ENCODE measurements at places on chromosomes 2 and 18.

GRCh38 chr2:143237146-143237777 is 108.0 kb downstream of the ARHGAP15 start:
- no peak for DNase-seq
- no peaks in the 10 kb centered on the region for H3K27me3 ChIP-seq
- H3K4me1 ChIP-seq = no peaks in the 10 kb centered on the region
- no peak overlapping the region for H3K27ac ChIP-seq
- no peak overlapping the region for H3K4me3 ChIP-seq

- H3K4me3 ChIP-seq = no peak overlapping the region
- no peak overlapping the region for H3K27ac ChIP-seq
- H3K4me1 ChIP-seq = peaks cover 30% of the 10 kb centered on the region
- no peaks in the 10 kb centered on the region for H3K36me3 ChIP-seq
- no peaks in the 10 kb centered on the region for H3K27me3 ChIP-seq
Observed at GRCh38 chr2:23495661-23496114, 110.7 kb downstream of the KLHL29 start.

GRCh38 chr2:99926986-99927385 is 215.4 kb downstream of the AFF3 start:
- no peak for DNase-seq
- no peaks in the 10 kb centered on the region for H3K4me1 ChIP-seq
- no peaks in the 10 kb centered on the region for H3K36me3 ChIP-seq
- H3K27ac ChIP-seq = no peak overlapping the region

DNA sequence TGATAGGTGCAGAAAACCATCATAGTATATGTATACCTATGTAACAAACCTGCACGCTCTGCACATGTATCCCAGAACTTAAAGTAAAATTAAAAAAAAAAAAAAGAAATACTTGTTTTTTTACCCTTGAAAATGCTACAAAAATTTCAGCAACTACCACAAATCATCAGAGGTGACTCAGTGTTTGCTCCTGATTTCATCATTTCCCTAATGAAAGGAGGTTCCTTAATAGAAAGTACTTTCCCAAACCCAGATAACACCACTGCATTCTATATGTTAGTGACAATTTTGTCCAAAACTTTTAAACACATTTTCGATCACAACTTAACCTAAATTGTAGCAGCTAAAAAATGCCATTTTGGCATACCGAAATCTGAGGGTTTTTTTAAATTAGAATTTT is 163.3 kb downstream of the SLC39A10 start:
- no peaks in the 10 kb centered on the region for H3K36me3 ChIP-seq
- no peak overlapping the region for H3K4me3 ChIP-seq

GRCh38 chr2:32752952-32753351 is 125.1 kb downstream of the TTC27 start:
- no peaks in the 10 kb centered on the region for H3K4me1 ChIP-seq
- peaks cover 3% of the 10 kb centered on the region for H3K36me3 ChIP-seq
- DNase-seq = no peak
- no peak overlapping the region for H3K27ac ChIP-seq

GRCh38 chr2:2164326-2164917 is 166.7 kb downstream of the MYT1L start:
- H3K27me3 ChIP-seq = no peaks in the 10 kb centered on the region
- H3K4me3 ChIP-seq = no peak overlapping the region
- H3K36me3 ChIP-seq = no peaks in the 10 kb centered on the region
- no peaks in the 10 kb centered on the region for H3K4me1 ChIP-seq

GRCh38 chr2:1593371-1594122 is 150.8 kb downstream of the PXDN start:
- no peak overlapping the region for H3K4me3 ChIP-seq
- H3K4me1 ChIP-seq = no peaks in the 10 kb centered on the region
- no peak overlapping the region for H3K27ac ChIP-seq
- H3K36me3 ChIP-seq = no peaks in the 10 kb centered on the region
- DNase-seq = no peak

GRCh38 chr18:76275727-76276313 is 219.2 kb downstream of the ZNF516 start:
- no peak for DNase-seq
- H3K36me3 ChIP-seq = no peaks in the 10 kb centered on the region
- H3K27me3 ChIP-seq = no peaks in the 10 kb centered on the region
- no peak overlapping the region for H3K4me3 ChIP-seq
- no peaks in the 10 kb centered on the region for H3K4me1 ChIP-seq

DNA sequence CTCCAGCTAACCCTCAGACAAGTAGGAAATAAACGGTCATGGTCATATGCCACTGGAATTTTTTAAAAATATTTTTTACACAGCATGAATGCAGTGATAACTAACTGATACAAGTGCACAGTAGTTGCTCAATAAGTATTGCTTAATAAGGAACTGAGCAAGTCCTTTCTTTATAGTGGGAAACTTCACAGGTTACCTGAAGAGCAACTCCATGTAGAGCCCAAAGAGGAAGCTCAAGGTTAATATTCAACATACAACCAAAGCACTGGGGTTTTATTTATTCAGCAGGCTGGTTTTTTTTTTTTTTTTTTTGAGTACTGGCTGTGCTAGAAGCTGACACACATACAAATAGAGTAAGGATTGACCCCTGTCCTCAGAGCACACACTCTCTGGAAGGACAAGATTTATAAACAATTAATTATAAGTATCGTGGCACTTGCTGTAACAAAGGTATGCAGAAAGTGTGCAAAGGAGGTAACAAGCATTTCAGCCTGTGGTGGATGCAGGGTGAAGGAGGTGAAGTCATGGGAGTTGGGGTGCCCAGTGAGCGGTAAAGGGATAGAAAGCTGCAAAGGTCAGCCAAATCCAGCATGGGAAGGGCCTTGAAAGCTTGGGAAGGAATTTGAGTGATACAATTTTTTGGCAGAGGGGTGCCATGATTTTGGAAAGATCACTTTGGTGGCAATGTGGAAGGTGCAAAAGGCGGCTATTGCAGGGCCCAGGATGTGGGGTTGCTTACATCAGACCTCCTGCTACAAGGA is 52.7 kb downstream of the ATOH8 start:
- H3K27me3 ChIP-seq = no peaks in the 10 kb centered on the region
- peaks cover 9% of the 10 kb centered on the region for H3K4me1 ChIP-seq
- no peak overlapping the region for H3K4me3 ChIP-seq
- no peaks in the 10 kb centered on the region for H3K36me3 ChIP-seq
- H3K27ac ChIP-seq = no peak overlapping the region

GRCh38 chr18:36667811-36668210 is 161.0 kb downstream of the TPGS2 start:
- H3K36me3 ChIP-seq = no peaks in the 10 kb centered on the region
- H3K4me3 ChIP-seq = no peak overlapping the region
- no peak for DNase-seq

DNA sequence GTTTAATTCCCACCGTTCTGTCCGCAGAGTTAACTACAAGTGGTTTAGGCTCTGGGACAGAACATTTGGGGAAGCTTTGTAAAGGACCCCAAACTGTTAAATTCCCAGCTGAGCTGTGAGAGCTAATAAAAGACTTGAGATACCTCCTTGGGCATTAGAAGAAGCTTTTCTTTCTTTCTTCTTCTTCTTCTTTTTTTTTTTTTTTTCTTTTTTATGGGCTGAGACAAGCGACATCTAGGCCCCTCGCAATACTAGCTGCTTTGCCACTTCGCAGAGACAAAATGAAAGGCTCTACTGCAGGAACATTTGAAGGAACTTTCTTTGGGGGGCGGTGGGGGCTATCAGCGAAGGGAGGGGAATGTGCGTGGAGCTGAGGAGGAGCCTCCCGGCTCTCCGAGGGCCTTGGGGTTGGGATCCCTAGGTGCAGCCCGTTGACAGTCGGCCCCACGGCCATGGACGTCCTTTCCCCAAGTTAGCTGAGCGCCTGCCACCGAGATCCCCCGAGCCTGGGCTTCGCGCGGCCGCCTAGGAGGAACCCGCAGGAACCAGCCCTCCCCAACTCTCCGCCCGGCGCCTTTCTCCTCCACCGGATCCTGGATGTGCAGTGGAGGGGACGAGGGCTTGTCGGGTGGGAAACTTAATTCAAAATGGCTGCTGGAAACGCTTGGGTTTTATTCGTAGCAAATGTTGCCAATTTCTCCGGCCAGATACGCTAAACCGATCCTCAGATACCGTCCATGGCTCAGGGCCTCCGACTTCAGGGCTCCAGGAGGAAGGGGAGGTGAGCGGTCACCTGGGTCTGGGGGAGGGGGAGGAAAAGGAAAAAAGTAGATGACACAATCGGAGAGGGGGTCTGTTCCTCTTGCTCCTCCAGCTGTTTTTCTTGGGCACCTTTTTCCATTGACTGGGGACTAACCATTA is 4.2 kb downstream of the MEIS1 start:
- no peaks in the 10 kb centered on the region for H3K27me3 ChIP-seq
- H3K36me3 ChIP-seq = no peaks in the 10 kb centered on the region
- no peak overlapping the region for H3K4me3 ChIP-seq
- no peak for DNase-seq
- no peak overlapping the region for H3K27ac ChIP-seq
- H3K4me1 ChIP-seq = no peaks in the 10 kb centered on the region

DNA sequence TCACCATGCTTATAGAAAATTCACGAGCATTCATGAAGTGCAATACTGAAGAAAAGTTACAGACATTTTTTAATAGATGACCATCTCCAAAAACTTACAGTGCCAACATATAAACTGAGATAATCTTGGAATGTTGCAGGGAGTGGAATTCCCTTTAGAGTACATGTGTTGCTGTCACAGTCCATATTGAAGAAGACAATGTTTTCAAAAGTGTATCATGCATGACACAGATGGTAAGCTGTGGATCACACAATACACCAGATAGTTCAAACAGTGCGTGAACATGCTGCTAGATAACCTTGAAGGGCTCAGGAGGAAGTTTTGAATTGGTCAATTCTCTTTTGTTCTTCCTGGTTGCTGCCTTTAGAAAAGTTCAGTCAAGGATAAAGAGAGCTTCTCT is 1644.3 kb upstream of the NXPH2 start:
- no peak overlapping the region for H3K4me3 ChIP-seq
- H3K36me3 ChIP-seq = no peaks in the 10 kb centered on the region
- DNase-seq = no peak
- H3K27ac ChIP-seq = no peak overlapping the region
- no peaks in the 10 kb centered on the region for H3K27me3 ChIP-seq
- no peaks in the 10 kb centered on the region for H3K4me1 ChIP-seq

GRCh38 chr2:26246818-26247217 is 2.1 kb downstream of the HADHB start:
- peaks cover 19% of the 10 kb centered on the region for H3K4me1 ChIP-seq
- no peak overlapping the region for H3K4me3 ChIP-seq
- H3K27me3 ChIP-seq = no peaks in the 10 kb centered on the region
- no peak overlapping the region for H3K27ac ChIP-seq
- peak; percentile 1 for DNase-seq

DNA sequence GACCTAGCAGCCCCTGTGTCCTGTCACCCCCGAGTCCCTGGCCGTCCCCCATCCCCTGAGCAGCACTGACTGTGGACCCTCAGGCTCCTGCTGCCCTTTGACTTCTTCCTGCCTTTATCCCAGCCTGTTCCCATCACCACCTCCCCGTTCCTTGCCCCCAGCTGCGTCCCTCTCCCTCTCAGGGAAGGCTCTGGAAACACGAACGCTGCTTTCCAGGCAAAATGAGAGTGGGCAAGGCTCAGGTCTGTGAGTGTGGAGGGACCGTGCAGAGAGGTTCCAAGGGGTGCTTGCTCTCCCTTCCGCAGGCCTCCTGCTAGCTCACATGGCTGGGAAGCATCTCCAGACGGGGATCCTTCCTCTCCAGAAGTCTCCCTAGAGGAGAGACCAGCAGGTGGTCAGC is 501.8 kb upstream of the SALL3 start:
- no peak for DNase-seq
- H3K36me3 ChIP-seq = no peaks in the 10 kb centered on the region
- no peak overlapping the region for H3K4me3 ChIP-seq
- no peaks in the 10 kb centered on the region for H3K4me1 ChIP-seq

DNA sequence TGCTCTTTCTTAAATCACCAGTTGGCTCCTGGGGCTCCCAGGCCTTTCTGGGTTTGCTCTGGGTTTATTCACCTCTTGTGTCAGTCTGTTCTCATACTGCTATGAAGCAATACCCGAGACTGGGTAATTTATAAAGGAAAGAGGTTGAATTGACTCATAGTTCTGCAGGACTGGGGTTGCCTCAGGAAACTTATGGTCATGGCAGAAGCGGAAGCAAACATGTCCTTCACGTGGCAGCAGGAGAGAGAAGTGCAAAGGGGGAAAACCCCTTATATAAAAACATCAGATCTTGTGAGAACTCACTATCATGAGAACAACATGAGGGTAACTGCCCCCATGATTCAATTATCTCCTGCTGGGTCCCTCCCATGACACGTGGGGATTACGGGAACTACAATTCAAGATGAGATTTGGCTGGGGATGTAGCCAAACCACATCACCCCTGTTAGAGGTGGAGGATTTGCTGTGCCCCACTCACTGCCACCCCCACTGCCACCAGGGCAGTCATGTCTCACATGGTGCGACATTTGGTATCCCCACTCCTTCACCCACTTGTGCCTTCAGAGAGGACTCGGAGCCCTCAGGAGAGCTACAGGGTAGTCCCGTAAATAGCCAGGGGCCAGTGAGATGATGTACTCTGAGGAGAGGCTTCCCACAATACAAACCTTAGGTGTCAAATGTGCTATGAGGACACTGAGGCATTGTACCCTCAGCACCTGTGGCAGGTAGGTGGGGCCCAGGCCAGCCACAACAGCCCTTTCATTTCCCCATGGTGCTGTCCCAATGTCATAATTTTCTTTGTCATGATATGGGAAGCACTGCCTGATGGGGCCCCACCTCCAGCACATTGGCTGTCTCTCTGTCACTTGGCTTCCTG is 35.7 kb downstream of the CDC42EP3 start:
- peaks cover 58% of the 10 kb centered on the region for H3K4me1 ChIP-seq
- H3K36me3 ChIP-seq = no peaks in the 10 kb centered on the region
- peak overlapping the region; percentile 41 for H3K27ac ChIP-seq
- H3K4me3 ChIP-seq = no peak overlapping the region

DNA sequence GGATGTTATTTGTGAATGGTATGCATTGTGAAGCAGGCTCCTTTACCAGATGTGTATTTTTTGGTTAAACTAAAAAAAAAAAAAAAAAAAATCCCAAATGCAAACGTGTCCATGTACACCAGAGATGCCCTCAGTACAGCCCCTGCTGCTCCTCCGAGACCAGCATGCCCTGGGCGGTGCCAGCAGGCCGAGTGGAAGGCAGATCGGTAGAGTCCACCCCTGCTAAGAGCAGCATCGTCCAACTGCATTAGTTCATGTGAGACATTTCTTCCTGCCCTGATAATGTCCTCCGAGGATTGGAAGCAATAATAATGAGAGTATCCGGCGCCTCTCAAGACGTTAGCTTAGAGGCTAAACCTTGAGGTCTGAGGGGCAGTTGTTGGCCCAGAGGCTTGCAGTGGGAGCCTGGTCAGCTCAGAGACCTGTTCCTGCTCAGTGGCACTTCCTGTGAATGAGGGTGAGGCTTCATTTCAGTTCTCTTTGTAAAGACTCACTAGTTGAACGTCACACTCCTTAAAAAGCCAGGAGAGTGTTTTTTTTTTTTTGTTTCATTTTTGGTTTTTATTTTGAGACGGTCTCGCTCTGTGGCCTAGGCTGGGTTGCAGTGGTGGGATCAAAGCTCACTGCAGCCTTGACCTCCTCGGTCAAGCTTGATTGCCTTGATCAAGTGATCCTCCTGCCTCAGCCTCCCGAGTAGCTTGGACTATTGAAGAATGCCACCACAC is 5.6 kb downstream of the SLC66A3 start:
- no peak overlapping the region for H3K4me3 ChIP-seq
- DNase-seq = no peak
- no peaks in the 10 kb centered on the region for H3K36me3 ChIP-seq
- H3K27me3 ChIP-seq = no peaks in the 10 kb centered on the region
- peak overlapping the region; percentile 54 for H3K27ac ChIP-seq

- no peaks in the 10 kb centered on the region for H3K4me1 ChIP-seq
- no peaks in the 10 kb centered on the region for H3K27me3 ChIP-seq
- no peak overlapping the region for H3K4me3 ChIP-seq
- no peak for DNase-seq
- no peaks in the 10 kb centered on the region for H3K36me3 ChIP-seq
- H3K27ac ChIP-seq = no peak overlapping the region
Observed at GRCh38 chr18:21550510-21550970, 50.0 kb downstream of the ESCO1 start.

Data from naive thymus-derived CD4-positive, alpha-beta T cell (primary cell).